Inflammatory macrophage treated with lipopolysaccharide for 4 hours (primary cell): ENCODE measurements at places on chromosomes 16 and 17.

DNA sequence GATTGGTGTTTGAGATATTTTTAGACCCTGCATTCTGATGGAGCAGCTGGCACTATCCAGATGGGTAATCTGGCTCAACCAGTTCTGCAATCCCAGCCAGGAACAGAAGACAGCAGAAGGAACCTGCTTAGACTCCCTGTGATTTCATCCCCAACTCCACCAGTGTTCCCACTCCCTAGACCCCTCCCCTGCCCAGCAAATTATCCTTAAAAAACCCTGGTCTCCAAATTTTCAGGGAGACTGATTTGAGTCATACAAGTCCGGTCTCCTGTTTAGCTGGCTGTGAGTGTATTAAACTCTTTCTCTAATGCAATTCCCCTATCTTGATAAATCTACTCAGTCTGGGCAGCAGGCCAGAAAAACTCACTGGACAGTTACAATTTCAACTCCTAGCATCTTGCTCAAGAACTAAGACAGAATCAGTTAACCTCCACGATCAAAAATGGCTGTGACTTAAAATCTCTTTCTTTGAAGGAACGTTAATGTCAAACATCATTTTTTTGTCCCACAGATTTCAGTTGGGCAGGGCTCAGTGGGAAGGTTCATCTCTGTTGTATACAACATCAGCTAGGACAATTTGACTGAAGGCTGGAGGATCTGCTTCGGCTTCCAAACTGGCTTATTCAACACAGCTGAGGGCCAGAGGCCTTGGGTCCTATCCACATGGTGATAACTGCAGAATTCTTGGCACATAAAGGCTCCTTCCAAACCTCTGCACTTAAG, 4.9 kb upstream of the RBL2 start:
- DNase-seq: no peak

DNA sequence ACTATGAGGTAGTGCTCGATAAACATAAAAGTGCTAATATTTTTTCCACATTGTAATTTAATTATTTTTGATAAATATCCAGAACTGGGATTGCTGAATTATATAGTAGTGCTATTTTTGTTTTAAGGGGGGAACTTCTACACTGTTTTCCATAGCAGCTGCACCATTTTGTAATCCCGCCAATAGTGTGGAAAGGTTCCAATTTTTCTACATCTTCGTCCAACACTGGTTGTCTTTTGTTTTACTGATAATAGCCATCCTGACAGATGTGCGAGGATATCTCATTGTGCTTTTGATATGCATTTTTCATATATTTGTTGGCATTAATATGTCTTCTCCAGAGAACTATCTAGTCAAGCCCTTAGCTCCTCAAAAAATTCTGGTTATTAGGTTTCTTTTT, 259.6 kb upstream of the KCNJ16 start:
- DNase-seq: no peak

- DNase-seq: no peak
Measured at GRCh38 chr17:55121268-55121667, 143.5 kb upstream of the HLF start.

DNA sequence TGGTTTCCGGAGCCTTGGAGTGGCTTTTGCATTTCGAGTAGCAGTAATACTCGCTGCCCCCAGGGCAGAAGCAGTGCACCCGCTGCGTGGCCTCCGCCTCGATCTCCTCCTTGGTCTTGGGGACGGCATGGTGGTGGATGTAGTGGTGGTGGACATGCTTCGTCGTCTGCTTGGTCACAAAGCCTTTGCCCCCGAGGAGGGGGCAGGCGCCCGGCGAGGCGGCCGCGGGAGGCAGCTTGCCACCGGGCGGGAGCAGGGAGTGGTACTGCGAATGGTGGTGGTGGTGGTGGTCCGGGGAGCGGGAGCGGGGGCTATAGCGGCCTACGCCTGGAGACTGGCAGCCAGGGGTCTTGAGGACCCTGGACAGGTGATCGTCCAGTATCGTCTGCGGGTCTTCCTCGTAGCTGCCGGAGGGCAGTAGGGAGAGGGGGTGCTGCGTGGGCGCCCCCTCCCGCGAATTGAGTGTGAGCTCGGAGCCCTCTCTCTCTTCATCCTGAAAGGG, 24.1 kb downstream of the AXIN2 start:
- DNase-seq: no peak

DNA sequence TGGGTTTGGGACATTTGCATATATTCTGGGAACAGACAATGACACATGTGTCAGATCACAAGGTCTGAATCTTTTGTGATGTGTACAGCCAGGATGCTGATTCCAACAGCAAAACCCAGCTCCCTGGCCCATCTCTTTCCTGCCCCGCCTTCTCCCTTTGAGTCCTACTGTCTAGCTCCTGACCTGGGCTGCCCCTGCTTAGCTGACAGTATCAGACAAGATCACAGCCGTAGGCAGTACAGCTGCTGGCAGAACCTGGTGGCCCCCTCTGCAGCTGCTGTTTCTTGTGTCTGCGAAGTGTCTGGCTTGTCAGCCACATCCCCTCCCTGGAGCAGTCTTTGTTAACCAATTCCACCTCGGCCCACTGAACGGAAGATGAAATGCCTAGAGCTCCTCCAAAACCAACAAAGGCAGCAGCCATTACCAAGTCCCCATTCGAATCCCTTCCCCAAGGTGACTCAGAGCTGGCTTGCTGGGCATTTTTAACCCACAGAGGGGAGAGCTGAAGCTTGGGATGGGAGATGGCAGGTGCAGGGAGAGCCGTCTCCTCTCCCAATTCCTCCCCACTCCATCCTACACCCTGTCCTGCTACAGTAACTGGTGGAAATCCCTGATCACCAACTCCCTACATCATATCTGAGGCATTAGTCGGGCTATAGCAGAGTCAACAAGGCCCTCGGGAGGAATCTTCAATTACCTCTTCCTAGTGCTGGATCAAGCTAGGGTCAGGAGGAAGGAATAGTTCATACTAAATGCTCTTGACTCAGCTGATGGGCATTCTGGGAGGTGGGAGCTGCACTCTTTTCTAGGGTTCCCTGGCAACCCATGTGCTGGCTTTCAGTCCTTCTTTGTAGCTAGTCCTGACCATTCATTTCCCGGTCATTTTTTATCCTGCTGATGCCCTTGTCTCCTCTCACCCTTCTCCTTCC, 5.8 kb downstream of the PIPOX start:
- peak; percentile 19 for DNase-seq

GRCh38 chr17:41340934-41341861, 9.4 kb downstream of the KRT33A start:
- no peak for DNase-seq

DNA sequence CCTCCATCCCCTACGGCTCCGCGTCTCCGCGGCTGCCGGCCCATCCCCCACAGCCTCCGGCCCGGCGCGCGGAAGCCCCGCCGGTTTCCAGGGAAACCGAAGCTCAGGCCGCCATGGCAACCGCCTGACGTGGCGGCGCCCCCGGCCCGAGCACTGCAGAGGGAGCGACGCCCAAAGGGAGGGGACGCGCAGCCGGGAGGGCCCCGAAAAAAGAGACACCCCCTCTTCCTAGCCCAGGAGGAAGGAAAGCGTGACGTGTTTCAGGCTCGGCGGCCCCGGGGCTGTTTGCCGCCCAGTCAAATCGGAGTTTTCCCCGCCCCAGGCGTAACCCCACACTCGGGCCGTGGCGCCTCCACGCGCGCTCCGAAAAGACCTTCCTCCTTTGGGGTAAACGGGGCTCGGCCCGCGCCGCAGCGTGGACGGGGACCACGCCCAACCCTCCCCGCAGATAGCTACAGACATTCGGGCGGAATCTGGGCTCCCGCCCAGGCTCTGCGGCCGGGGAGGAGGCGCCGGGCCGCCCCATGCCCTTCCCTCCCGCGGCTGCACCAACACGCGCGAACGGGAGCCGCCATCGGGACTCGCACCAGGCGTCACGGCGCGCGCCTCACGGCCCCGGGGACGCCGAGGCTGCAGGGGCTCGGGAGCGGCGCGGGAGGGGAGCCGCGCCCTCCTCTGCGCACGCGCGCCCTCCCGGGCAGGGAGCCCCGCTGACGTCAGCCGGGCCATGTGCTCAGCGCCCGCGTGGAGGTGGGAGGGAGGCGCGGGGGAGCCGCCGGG, 7.5 kb downstream of the MNT start:
- DNase-seq: peak; percentile 87

DNA sequence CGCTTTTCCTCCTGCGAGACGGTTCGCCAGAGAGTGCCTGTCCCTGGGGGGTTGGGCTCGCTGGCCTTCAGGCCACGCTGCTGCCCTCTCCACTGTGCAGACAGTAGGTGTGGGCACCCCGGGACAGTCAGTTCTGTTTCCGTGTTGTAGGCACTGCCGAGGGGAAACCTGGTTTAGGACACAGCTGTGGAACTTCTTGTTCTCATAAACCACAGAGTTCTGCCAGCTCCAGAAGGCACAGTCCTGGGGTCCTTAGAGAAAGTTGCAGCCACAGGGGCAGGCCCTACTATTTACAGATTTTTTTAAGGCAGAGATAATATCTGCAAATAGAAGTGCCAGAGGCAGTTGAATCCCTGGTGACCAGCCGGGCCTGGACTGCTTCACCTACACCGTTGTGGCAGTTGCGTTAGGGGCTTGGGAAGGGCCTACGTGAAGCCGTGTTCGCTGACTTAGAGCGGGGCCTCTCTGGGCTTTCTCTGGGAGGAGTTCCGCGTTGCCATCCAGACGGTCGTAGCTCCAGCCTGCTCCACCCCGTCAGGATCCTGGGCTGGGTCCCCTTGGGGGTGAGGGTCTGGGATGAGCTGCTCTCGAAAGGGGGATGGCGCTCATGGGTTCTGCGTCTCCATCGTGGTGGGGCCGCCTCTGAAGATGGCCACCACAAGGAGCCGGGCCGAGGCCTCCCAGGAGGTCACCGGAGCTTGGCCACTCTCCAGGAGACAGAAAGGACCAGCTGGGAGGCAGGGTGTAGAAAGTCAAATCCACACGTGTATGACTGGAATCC, 126.3 kb downstream of the BANP start:
- DNase-seq: no peak

DNA sequence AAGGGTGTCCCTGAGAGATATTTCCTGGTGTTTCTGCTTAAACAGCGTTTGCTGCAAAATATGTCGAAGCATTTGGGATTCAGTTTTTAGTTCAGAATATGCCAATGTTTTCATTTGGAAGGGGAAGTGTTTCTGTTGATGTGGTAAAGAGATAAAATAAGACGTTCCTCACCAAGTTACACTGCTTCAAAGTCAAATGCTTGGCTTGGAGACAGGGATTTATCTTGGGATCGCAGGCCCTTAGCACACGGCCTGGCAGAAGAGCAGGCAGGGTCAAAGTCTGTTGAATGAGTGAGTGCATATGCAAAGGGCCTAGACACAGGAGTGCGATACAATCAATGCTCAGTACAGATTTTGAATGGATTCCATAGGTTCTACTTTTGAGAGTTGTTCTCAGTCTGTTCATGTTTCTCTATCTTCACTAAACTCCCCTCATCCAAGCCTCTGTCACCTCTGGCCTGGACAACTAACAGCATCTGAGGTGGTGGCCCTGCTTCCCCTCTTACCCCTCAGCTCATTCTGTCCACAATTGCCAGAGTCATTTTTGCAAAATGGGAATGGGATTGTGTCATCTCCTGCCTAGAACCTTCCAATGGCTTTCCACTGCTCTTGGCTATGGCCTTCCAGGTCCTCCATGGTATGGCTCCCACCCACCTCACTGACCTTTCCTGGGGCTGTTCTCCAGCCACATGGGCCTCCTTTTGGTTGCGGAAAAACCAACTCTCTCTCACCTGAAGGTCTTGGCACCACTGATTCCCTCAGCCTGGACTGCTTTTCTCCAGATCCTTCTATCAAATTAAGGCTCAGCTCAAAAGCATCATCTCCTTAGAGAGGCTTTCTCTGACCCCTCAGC, 3.2 kb downstream of the DEXI start:
- no peak for DNase-seq

DNA sequence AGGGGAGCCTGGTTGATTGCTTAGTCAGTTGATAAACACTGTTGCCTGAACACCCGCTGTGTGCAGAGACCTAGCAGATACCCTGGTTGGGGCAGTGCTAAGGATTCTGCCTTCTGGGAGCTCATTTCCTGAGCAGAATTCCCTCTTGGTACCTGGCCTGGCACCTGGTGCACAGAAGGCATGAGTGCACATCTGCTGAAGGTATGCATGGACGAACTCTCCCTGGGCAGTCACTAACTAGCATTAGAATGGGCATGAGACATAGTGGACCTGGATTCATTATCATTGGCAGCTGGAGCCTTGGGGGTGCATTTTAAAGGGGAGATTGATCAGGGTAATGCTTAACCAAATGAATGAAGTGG, 13.1 kb downstream of the ADCY7 start:
- no peak for DNase-seq
